CD4-positive, alpha-beta T cell treated with Interleukin-4 for 4 hours (primary cell): ENCODE measurements at places on chromosomes 3 and 15.

- no peak for DNase-seq
Observed at GRCh38 chr3:170643831-170644230, 58.0 kb upstream of the SLC7A14 start.

- DNase-seq: no peak
Observed at GRCh38 chr3:72086743-72087087, 301.8 kb upstream of the PROK2 start.

GRCh38 chr3:26622621-26623418 lies at the start of gene LRRC3B:
TSS of gene LRRC3B (plus strand) at chr3:26622772. CDS start at chr3:26709673, 86,901 bp downstream.
- no peak for DNase-seq

- DNase-seq: no peak
Observed at GRCh38 chr3:133283958-133284807, 115.7 kb upstream of the BFSP2 start.

DNA sequence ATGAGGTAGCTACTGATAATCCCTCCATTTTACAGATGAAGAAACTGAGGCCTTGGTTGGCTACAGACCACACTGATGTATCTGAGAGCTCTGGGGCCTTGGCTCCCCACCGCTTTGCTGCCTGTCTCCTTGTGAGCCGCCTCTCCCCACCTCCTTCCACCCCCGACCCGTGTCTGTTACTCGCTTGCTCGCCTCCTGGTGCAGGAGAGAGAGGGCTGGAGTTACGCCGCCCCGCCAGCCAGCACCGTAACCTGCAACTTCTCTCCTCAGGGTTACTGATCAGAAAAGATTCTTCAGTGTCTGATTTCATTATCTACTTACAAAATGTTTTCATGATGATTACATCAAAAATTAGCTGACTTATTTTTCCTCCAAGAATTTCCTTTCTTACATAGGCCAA lies 34.1 kb downstream of the TM2D3 start:
- no peak for DNase-seq

- DNase-seq: no peak
Observed at GRCh38 chr3:46146021-46146420, 62.1 kb downstream of the CCR1 start.

DNA sequence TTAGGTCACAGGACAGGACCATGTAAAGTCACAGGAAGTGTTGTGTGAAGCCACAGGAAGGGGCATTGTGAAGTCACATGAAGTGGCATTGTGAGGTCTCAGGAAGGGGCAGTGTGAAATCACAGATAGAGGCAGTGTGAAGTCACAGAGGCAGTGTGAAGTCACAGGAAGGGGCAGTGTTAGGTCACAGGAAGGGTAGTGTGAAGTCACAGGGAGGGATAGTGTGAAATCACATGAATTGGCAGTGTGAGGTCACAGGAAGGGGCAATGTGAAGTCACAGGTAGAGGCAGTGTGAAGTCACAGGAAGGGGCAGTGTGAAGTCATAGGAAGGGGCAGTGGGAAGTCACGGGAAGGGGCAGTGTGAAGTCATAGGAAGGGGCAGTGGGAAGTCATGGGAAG lies 37.9 kb downstream of the GASK1A start:
- no peak for DNase-seq

DNA sequence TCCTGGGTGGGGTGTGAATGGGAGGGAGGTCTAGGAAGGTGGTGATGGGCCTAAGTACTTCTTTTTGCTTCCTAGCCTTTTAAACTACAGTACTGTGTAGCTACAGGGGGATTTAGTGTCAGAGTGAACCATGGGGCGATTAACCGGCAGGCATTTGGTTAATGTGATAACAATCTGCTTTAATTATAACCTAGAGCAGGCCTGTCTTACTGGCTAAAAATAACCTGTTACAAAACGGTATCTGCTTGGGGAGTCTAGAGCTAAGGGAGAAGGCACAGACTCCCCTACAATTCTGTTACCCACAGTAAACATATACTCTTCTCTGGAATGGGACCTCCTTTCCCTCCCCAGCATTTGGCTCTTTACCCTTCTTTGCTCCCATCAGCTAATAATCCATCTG lies 85.4 kb downstream of the RBPMS2 start:
- no peak for DNase-seq

DNA sequence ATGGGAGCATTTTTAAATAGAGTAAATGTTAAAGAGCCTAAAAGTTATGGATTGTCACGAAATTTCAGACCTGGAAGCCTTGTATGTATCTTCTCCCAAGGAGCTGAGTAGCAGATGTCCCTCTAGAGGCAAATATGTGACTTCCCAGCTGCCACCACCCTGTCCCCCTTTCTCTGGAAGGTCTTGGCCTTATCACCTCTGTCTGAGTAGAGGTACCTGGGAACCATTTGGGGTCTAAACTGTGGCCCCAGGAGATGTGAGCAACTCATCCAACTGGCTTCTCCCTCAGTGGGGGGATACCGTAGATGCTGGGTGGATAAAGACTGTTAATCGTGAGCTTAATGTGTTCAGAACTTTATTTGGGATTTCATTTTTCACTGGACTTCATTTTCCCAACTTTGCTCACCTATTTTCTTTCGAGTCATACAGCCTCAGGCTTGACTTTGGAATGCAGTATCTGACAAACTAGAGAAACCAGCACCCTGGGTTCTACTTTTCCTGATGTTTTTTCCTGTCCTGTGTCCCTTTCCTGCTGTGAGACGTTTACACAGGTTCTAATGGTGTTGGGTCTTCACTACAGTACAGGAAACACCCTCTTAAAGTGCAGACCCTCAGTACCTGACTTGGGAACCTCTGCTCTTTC lies 53.3 kb upstream of the CCR4 start:
- DNase-seq: no peak

- DNase-seq: no peak
Observed at GRCh38 chr15:61331019-61331418, 101.9 kb upstream of the RORA start.

DNA sequence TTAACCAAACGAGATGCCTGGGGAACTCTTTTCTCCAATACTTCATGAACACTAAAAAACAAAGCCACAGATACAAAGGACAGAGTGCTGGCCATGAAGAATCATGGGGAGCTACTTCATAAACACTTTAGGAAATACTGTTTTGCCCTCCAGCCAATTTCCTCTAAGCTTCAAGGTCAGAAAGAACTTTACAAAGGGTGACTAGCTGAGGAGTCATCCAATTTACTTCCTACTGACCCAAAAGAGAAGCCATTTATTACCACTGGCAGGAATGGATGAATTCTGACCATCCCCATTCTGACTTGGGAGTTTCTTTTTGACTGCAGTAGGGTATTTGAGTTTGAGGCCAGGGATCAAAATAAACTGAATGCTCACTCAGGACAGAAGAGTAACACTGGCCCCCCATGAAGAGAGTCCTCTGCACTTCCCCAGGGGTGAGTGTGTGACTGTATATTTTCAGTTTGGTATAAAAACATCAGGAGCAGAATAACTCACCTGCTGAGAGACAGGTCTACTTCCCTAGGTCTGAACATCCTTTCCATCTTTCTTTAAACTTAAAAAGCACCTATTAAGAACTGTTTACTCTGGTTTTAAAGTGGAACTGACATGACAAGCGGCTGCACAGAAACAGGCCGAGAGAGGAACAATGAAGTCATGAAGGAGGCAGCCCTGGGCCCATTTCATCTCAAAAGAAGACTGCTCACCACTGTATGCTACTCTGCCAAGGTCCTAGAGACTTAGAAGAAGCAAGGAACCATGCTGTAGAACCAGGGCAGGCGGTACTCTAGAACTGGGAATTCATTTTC lies 203.6 kb downstream of the TNIK start:
- no peak for DNase-seq

DNA sequence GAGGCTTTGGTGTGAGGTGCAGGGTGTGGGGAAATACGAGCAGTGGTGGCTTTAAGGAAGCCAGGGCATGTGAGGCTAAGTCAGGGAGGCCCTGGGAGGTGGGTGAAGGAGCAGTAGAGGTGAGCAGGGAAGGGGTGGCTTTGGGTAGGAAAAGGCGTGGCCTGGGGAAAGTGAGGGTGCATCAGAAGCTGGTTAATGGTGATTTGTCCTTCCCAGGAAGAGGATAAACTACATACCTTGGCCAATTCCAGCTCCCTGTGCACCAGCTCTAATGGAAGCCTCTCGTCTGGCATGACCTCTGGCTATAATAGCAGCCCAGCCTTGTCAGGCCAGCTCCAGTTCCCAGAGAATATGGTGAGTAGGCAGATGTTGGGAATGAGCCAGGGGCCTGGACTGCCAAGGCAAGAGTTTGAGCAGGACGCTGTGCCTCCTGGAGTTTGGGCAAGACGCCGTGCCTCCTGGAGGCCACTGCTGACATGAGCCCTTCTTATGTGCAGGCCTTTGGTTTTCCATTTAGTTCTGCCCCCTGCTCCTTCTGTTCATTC lies 41.3 kb downstream of the CDAN1 start:
- DNase-seq: no peak

DNA sequence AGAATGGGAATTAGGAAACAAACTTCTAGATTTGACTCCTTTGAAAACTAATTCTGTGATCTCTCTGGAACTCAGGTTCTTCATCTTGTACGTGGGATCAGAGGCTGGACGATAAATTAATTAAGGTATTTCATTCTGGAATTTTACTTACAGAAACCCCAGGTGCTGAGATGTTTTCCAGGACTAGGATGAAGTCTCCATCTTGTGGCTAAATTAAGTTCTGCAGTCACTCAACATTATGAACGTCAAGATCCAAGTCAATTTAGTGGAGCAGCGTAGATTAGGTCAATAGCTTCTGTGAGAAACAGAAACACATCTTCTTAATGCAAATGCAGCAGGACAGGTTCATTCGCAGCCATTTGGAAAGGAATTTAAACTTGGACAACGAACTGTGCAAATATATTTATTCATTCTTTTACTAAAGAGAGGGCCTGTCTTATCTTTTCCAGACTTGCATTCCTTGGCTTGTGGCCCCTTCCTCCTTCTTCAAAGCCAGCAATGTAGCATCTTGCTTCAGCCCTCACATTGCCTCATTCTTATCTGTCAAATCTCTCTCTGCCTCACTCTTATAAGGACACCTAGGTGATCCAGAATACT lies 26.7 kb upstream of the TMC3 start:
- peak; percentile 55 for DNase-seq

- no peak for DNase-seq
Observed at GRCh38 chr15:54675241-54675640, 521.5 kb downstream of the RSL24D1 start.

GRCh38 chr3:190485830-190486532 lies 27.9 kb upstream of the IL1RAP start:
- DNase-seq: no peak

GRCh38 chr3:32406486-32407408 lies 15.1 kb downstream of the CMTM7 start:
- DNase-seq: no peak

DNA sequence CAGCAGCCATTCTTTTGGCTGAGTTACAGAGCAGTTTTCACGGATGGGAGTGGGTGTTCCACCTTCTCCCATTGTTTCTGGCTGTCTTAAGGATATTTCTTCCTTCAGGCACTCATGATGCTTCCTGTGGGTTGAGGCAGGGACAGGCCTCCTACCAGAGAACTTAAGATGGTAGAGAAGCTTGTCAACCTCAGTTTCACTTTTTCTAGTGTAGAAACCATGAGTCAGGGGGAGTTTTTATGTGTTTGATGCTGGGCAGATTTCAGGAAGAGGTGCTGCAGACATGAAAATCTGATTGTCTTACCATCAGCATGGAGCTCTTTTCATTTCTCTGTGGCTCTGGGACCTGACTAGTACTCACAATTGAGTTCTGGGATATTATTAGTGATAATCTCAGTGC lies 48.7 kb upstream of the VEPH1 start:
- no peak for DNase-seq

DNA sequence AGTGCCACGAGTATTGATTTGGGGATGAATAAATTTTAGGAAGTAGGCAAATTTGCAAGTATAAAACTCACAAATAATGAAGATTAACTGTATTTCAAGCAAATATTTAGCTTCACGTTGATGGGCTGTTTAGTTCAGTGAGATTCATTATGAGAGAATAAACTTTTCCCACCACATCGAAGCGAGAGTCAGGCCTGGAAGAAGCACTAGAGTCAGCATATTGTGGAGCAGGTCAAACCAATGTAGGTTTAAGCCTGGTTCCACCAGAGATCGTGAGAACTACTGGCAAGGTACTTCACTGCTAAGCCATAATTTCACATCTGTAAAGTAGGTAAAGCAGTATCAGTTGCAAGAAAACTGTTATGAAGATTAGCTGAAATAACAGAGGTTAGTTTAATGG lies 22.3 kb downstream of the WDR49 start:
- DNase-seq: no peak

GRCh38 chr15:92098869-92099268 lies 245.4 kb downstream of the SLCO3A1 start:
- no peak for DNase-seq

GRCh38 chr3:147712357-147712756 lies 303.2 kb downstream of the ZIC1 start:
- DNase-seq: no peak

GRCh38 chr3:68773401-68773800 lies 158.9 kb downstream of the TAFA4 start:
- no peak for DNase-seq

DNA sequence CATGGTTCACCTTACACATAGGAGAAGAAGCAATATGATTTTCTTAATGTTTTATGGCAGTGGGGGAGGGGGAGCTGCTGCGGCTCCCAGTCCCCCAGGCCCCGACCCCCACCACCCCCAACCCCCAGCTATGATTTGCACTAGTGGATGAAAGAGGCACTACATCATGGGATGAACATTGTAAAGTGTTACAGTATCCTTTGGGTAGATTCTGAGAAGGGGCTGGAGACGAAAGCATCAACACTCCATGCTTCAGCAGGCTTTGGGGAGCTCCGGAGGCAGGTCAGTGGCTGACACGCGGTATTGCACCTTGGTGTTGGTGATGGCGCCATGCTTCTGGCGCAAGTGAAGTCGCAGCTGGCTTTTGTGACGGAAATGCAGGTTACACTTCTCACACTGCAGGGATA lies 19.9 kb upstream of the RTP2 start:
- no peak for DNase-seq

DNA sequence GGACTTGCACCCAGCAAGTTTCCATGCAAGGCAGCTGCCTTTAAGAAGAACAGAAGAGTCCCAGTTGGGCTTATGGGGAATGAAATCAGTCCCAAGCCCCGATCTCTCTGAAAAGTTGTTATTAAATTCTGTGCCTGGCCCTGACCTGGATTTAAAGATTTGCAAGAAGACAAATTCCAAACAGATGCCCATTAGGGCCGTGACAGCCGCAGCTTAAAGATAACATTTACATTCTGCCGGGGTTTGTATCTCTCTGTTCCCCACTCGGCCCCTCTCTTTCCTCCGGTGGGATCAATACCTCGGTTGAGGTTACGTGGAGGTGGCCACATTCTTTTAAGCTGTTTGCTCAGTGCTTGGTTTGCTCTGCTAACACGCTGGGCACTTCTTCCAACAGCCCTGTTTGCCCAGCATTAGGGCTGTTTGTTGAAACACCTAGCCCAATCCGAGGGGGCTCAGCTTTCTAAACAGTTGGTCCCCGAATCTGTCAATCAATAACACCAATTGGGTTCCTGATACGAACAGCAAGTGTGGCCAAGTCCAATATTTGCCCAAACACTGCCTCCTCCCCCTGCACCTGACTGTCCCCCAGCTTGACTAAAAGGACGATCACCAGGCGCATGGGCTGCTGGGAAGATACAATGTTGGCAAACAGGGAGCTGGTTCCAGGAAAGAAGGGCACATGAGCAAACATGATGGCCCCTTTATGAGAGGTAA lies 108.6 kb downstream of the RPLP1 start:
- no peak for DNase-seq
